ENCODE measurements at places on chromosomes 3 and 15. TPM values are rescaled to one million over a fixed set of nuclear protein-coding genes. Genes with fewer than 3 reads are reported as not detected.
A peak's percentile ranks its signal among the peaks of the same experiment; 100 is the strongest.

Gene STAC
- total RNA-seq = not detected

GRCh38 chr3:27391796-27392195 is 22.6 kb upstream of the NEK10 start:
- H3K4me1 ChIP-seq = no peaks in the 10 kb centered on the region
- DNase-seq = no peak
- no peaks in the 10 kb centered on the region for H3K27me3 ChIP-seq
- no peak overlapping the region for H3K4me3 ChIP-seq
- no peak overlapping the region for H3K27ac ChIP-seq

GRCh38 chr3:141854599-141854998 is 21.8 kb upstream of the ATP1B3 start:
- no peaks in the 10 kb centered on the region for H3K4me1 ChIP-seq
- no peaks in the 10 kb centered on the region for H3K27me3 ChIP-seq
- H3K4me3 ChIP-seq = no peak overlapping the region
- H3K36me3 ChIP-seq = no peaks in the 10 kb centered on the region

GRCh38 chr3:172749230-172749965 is 1.1 kb upstream of the ECT2 start:
- no peaks in the 10 kb centered on the region for H3K27me3 ChIP-seq
- peak overlapping the region; percentile 36 for H3K4me3 ChIP-seq
- no peak overlapping the region for H3K27ac ChIP-seq
- no peak for DNase-seq

GRCh38 chr3:97910931-97911351 is 61.3 kb downstream of the RIOX2 start:
- no peaks in the 10 kb centered on the region for H3K27me3 ChIP-seq
- peak overlapping the region; percentile 34 for H3K27ac ChIP-seq
- H3K4me3 ChIP-seq = no peak overlapping the region
- H3K36me3 ChIP-seq = no peaks in the 10 kb centered on the region

DNA sequence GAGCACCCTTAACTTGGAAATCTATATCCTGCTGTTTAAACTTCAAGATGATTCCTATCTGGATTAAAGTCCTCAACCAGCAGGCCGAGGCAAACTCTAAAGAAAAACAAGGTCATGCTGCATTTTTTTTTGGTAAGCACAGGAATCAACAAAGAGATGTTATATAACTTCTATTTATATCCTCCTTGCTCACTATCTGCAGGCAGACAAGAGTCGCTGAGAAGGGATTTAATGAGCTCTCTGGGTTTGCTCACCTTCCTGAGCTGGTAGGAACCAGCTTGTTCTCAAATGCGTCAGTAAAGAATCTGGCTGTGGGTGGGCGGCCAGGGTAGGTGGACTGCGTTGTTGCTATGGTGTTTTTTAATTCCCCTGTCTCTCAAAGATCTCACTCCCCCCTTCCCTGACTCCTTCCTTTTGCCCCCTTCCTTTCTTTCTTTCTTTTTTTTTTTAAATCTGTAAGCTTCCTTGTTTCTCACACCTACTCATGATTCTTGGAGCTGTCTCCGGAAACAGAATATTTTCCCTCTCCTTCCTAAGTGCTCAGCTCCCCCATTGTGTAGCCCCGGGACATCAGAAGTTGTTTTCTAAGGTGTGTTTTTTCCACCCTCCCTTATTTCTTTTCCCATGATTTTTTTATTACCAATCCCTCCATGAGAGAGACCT is 228.8 kb upstream of the BHLHE40 start:
- H3K4me1 ChIP-seq = peaks cover 27% of the 10 kb centered on the region
- no peak overlapping the region for H3K4me3 ChIP-seq
- peak overlapping the region; percentile 50 for H3K27ac ChIP-seq
- no peaks in the 10 kb centered on the region for H3K36me3 ChIP-seq
- peak; percentile 77 for DNase-seq

Gene CD276
- total RNA-seq = 2.6 TPM

DNA sequence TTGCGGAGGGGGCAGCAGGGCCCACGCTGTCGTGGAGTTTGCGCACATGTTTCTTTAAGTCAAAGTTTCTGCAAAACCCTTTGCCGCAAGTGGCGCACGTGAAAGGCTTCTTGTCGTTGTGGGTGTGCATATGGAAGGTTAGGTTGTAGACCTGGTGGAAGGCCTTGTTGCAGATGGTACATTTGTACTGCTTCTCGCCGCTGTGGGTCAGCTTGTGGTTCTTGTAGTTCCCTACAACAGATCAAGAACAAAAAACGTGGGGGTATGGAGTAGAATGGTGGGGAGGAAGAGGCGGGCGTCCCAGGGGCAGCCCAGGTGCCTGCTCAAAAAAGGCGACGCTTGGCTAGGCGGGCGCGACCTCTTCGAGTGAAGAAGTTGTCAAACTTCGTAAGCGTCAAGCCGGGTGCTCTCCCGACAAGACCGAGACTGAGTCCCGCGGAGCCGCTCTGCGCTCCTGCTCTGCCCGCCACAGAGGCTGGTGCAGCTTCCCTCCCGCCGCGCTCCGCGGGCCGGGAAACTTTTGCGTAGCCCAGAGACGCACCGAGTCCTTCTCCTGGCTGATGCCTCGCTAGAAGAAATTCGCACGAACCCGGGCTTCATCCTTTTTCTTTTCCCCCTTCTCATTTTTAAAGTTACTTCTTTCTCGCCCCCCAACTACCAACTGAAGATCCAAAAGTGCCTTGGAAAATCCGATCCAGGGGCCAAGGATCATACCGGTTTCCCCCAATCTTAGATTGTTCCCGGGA is 3.1 kb downstream of the FEZF2 start:
- no peak overlapping the region for H3K27ac ChIP-seq
- peaks cover 11% of the 10 kb centered on the region for H3K27me3 ChIP-seq
- no peak overlapping the region for H3K4me3 ChIP-seq
- DNase-seq = no peak
- H3K4me1 ChIP-seq = no peaks in the 10 kb centered on the region

- no peaks in the 10 kb centered on the region for H3K27me3 ChIP-seq
- H3K36me3 ChIP-seq = no peaks in the 10 kb centered on the region
- H3K4me1 ChIP-seq = no peaks in the 10 kb centered on the region
- no peak overlapping the region for H3K4me3 ChIP-seq
- no peak for DNase-seq
Measured at GRCh38 chr15:80755885-80756284, 23.3 kb upstream of the CEMIP start.

Gene ARGFX
- not detected for total RNA-seq

GRCh38 chr3:140911822-140912221 is 29.8 kb upstream of the SLC25A36 start:
- no peak overlapping the region for H3K27ac ChIP-seq
- no peaks in the 10 kb centered on the region for H3K4me1 ChIP-seq
- H3K4me3 ChIP-seq = no peak overlapping the region

Gene FGD5
- 0.06 TPM for total RNA-seq

GRCh38 chr3:183954875-183955274 is 62.8 kb downstream of the ABCC5 start:
- no peak overlapping the region for H3K27ac ChIP-seq
- no peaks in the 10 kb centered on the region for H3K27me3 ChIP-seq
- H3K36me3 ChIP-seq = peaks cover 2% of the 10 kb centered on the region

DNA sequence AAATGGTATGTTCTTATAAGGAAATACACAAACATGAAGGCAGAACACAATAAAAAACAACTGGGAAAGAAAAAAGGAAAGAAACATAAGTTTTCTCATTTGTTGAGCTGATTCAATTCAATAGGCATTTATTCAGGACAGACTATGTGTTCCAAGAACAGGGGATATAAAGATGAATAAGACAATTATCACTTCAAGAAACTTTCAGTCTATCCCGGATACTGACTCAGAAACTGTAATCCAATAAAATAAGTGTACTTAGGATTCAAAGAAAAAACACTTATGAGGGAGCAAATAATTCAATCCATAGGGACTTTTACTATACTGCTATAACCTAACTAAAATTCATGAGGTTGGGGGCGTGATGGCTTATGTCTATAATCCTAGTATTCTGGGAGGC is 3.5 kb upstream of the POPDC2 start:
- DNase-seq = no peak
- no peaks in the 10 kb centered on the region for H3K4me1 ChIP-seq

Gene FLNB
- total RNA-seq = 28.5 TPM

- peaks cover 4% of the 10 kb centered on the region for H3K27me3 ChIP-seq
- no peak for DNase-seq
- H3K4me3 ChIP-seq = peak within 1 kb of the TSS; percentile 67
- H3K36me3 ChIP-seq = no peaks in the 10 kb centered on the region
Measured at GRCh38 chr3:127628788-127629466, at the start of gene PODXL2. Gene PODXL2 (plus strand): TSS chr3:127629185. CDS start chr3:127629220, 35 bp downstream.

Gene WDR49
- total RNA-seq = not detected

DNA sequence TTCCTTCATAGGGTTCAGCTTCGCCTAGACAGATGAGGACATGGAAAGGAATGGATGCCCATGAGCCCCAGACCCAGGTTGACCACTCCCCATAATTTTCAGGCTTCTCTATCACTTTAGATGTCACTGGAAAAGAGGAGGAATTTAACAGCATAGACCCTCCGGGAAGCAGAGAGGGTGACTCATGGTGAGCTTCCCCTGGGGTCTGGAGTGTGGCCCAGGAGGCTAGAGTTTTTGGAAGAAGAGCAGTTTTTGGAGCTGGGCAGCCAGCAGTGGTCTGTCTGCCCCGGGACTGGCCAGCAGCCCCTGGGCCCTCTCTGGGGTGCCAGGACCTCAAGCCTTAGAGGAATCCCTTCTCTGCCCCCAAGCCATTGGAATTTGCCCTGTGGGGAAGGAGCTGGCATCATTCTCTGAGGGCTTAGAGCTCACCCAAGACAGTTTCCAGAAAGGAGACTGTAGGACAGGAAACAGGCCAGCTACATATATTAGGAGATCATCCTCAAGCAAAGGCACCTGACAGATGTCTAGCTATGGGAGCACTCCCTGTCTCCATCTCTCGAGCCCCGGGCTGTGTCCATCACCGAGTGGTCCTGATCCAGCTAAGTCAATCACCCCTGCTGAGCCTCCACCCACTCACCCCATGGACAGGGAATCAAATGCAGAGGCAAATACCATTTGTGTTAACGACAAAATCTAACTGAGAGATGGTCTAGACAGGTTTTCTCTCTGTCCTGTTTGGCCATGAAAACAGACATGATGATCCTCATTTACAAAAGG is 67.3 kb downstream of the MEGF11 start:
- no peaks in the 10 kb centered on the region for H3K4me1 ChIP-seq
- no peak overlapping the region for H3K4me3 ChIP-seq
- no peak overlapping the region for H3K27ac ChIP-seq
- DNase-seq = no peak

Gene BFSP2
- not detected for total RNA-seq

Gene HRG
- total RNA-seq = not detected

- no peaks in the 10 kb centered on the region for H3K4me1 ChIP-seq
- no peak for DNase-seq
- no peaks in the 10 kb centered on the region for H3K36me3 ChIP-seq
- no peak overlapping the region for H3K4me3 ChIP-seq
- H3K27me3 ChIP-seq = no peaks in the 10 kb centered on the region
Measured at GRCh38 chr3:175212896-175213295, 353.8 kb downstream of the NAALADL2 start.

- DNase-seq = no peak
- no peak overlapping the region for H3K4me3 ChIP-seq
- no peak overlapping the region for H3K27ac ChIP-seq
- H3K4me1 ChIP-seq = peaks cover 13% of the 10 kb centered on the region
Measured at GRCh38 chr15:40360015-40360414, 2.0 kb downstream of the DISP2 start.

Gene C15orf62
- 3.5 TPM for total RNA-seq

DNA sequence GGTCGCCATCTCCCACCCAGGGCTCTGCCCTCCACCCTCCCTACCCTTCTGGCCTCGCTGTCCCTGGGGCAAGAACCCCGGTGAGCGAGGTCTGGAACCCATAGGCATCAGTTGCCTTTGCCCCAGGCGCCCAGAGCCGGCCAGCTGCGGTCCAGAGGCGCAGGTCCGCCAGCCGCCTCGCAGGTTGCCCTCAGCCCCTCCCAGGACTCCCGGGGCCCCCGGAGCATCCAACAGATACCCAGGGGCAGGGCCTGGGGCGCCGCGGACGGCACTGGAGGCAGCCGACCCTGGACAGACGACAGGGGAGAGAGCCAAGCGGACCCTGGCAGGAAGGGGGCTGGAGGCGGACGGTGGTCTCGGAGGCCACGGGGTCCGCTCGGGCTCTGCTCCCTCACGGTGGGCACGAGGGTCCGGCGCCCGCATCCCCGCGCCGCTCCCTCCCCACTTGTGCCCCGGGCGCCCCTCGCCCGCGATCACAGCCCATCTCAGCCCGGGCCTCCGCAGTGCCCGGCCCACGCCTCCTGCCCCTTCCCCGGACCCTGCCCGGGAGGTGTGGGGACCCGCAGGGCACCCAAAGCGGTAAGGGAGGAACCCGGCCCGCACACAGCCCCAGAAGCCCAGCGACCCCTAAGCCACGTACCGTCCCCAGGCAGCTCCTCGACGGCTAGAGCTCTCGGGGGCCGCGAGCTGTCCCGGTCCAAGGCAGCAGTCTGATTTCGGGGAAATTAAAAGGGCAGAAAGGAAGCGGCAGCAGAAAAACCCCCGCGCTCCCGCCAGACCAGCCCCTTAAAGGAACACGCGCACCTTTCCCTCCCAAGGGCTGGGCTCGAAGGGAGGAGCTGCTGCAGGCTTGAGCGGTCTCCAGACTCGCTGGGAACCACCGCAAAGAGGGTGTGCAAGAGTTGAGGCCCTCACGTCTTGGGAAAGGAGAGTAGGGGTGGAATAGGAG is at the start of gene HAPLN3:
TSS of gene HAPLN3 (minus strand) at position 726 of the 949 bp plus-strand sequence. CDS start 8,246 bp downstream, outside the sequence.
- H3K27ac ChIP-seq = peak within 1 kb of the TSS; percentile 62
- H3K36me3 ChIP-seq = peaks cover 6% of the 10 kb centered on the region
- H3K27me3 ChIP-seq = no peaks in the 10 kb centered on the region
- H3K4me3 ChIP-seq = peak within 1 kb of the TSS; percentile 88

Gene P3H2
- not detected for total RNA-seq

Gene WWTR1
- 1.1 TPM for total RNA-seq

- H3K27ac ChIP-seq = no peak overlapping the region
- peaks cover 16% of the 10 kb centered on the region for H3K27me3 ChIP-seq
- DNase-seq = no peak
- no peaks in the 10 kb centered on the region for H3K36me3 ChIP-seq
- H3K4me3 ChIP-seq = peak overlapping the region; percentile 73
Measured at GRCh38 chr3:184526088-184526433, 35.5 kb upstream of the EPHB3 start.

Gene ATP13A5
- not detected for total RNA-seq

GRCh38 chr3:108835101-108835500 is 12.5 kb downstream of the TRAT1 start:
- H3K4me1 ChIP-seq = peaks cover 95% of the 10 kb centered on the region
- H3K36me3 ChIP-seq = peaks cover 13% of the 10 kb centered on the region
- peak; percentile 85 for DNase-seq
- peak overlapping the region; percentile 3 for H3K4me3 ChIP-seq
- peak overlapping the region; percentile 57 for H3K27ac ChIP-seq

DNA sequence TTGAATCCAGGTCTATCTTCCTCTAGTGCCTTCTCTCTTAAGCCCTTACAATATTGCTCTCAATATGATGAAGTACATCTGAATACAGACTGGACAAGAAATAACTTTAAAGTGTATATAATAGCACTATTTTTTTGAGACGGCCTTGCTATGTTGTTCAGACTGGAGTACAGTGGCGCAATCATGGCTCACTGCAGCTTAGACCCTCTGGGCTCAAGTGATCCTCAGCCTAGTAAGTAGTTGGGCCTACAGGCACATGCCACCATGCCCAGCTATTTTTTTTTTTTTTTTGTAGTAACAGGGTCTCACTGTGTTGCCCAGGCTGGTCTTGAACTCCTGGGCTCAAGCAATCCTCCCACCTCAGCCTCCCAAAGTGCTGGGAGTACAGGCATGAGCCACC is 53.6 kb downstream of the MAP3K13 start:
- no peaks in the 10 kb centered on the region for H3K27me3 ChIP-seq
- no peak overlapping the region for H3K27ac ChIP-seq

Gene CCDC33
- not detected for total RNA-seq

Gene FBXW12
- not detected for total RNA-seq

Data from CD4-positive, alpha-beta memory T cell (primary cell).